ENCODE measurements at places on chromosomes 16 and 17. TPM values are rescaled to one million over a fixed set of nuclear protein-coding genes. Genes with fewer than 3 reads are reported as not detected.

Gene SLC5A10
- total RNA-seq, result not detected

Gene KRTAP2-3
- not detected for total RNA-seq

Gene G6PC1
- not detected for total RNA-seq

Gene HSD17B1
- total RNA-seq, result 0.54 TPM

Gene HOXB1
- total RNA-seq, result not detected

Gene MRPS23
- 7.3 TPM for total RNA-seq

Gene PMP22
- total RNA-seq, result 32.9 TPM

Gene KRT32
- total RNA-seq, result not detected

Gene ABCC12
- not detected for total RNA-seq

Gene C17orf50
- not detected for total RNA-seq

Gene NATD1
- total RNA-seq, result 12.4 TPM

Gene KRT20
- total RNA-seq, result not detected

Gene ARHGAP27
- total RNA-seq, result 151 TPM

Gene KCNH4
- 0.39 TPM for total RNA-seq

Gene SLC7A6
- 49.1 TPM for total RNA-seq

Gene ZNF624
- total RNA-seq, result 10.0 TPM

Gene HOXB8
- not detected for total RNA-seq

Gene NFATC2IP
- 48.0 TPM for total RNA-seq

Gene FOXL1
- total RNA-seq, result not detected

Data from spleen (tissue), 13 donors.